ENCODE measurements at places on chromosomes 2 and 18.

DNA sequence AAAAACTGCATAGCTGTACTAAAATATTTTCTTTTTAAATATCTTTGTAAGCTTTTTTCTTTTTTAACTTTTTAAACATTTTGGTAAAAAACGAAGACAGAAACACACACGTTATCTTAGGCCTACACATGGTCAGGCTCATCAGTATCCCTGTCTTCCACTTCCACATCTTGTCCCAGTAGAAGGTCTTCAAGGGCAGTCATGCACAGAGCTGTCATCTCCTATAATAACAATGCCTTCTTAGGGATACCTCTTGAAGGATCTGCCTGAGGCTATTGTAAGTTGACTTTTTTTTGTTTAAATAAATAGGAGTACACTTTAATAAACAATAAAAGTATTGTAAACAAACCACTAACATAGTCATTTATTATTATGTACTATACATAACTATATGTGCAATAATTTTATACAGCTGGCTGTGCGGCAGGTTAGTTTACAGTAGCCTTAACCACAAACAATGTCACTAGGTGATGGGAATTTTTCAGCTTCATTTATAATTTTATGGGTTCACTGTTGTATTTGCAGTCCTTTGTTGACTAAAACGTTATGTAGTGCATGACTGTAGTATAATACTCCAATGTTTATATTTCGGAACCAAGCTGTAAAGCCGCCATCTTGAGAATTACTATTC is 124.4 kb downstream of the MAP4K4 start:
- DNase-seq, result no peak

DNA sequence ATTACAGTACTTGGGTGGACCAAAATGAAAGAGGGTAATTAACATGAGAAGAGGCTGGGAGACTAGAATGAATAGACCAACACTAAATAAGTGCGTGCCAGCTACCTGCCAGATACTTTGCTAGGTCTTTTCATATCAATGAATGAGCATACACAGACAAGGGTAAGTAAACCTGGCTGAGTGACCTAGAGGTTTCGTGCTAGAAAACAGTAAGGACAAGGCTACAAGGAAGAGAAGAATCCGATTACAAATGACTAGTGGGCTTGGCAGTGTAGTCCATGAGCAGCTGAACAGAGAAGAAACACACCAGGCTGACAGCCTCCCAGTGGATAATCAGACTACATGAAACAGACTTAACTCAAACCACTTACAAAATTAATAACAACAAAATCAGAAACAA is 64.6 kb downstream of the THADA start:
- no peak for DNase-seq

GRCh38 chr2:62343636-62344337 is 147.9 kb downstream of the B3GNT2 start:
- DNase-seq, result no peak

GRCh38 chr18:67483952-67484351 is 32.6 kb downstream of the DSEL start:
- no peak for DNase-seq

GRCh38 chr2:191661097-191661924 is 16.6 kb upstream of the NABP1 start:
- no peak for DNase-seq

GRCh38 chr2:102342888-102343287 is 12.7 kb upstream of the IL18R1 start:
- no peak for DNase-seq

- DNase-seq, result peak; percentile 29
Observed at GRCh38 chr2:32772638-32773447, 145.0 kb downstream of the TTC27 start.

GRCh38 chr2:62928015-62928414 is 122.6 kb upstream of the OTX1 start:
- no peak for DNase-seq

DNA sequence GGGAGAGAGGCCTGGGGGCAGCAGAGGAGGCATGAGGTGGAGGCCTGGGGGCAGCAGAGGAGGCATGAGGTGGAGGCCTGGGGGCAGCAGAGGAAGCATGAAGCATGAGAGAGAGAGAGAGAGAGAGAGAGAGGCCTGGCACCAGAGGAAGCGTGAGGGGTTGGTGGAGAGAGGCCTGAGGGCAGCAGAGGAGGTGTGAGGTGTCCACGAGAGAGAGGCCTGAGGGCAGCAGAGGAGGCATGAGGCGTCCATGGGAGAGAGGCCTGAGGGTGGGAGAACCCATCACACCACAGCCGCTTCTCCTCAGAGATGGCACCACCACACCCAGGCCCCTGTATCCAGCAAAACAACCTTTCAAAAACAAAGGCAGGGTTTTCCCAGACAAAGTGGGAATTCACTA is 55.7 kb upstream of the KCNG2 start:
- DNase-seq, result no peak

DNA sequence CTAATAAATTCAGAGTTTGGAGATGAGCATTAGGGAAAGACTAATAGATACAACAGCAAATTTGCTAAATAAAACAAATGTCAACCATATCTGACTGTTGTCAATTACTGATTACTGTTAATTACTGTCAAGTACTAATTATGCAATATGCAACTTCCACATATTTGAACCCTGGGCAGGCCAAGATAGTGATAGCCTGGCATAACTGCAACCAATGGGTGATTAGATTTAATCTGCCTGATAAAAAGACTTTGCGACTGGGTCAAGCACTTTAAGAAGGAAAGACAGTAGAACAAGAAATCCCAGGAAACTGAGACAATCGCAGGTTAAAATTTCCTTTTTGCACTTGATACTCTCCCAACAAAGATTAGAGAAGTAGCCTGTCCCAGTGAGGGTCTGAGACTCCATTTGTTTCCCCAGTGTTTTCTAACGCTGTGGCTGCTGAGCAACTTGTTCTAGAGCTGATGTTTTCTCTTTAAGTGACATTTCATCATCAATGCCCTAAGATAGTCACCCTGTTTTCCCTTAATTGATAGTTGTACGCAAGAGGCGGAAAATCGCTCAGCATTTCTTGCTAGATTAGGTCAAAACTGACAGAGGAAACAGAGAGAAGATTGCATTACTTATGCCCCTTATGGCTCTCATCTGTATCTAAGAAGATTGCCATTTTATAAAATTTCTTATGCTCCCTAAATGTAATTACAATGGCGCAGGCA is 17.8 kb downstream of the ARHGAP15 start:
- DNase-seq, result no peak

Measured in NCI-H460 (cell line).